GF-D8 (cell line): ENCODE measurements at places on chromosomes 5 and 9.

- no peak for DNase-seq
These were observed 81.6 kb upstream of the MRPS30 start for GRCh38 chr5:44727100-44727499.

DNA sequence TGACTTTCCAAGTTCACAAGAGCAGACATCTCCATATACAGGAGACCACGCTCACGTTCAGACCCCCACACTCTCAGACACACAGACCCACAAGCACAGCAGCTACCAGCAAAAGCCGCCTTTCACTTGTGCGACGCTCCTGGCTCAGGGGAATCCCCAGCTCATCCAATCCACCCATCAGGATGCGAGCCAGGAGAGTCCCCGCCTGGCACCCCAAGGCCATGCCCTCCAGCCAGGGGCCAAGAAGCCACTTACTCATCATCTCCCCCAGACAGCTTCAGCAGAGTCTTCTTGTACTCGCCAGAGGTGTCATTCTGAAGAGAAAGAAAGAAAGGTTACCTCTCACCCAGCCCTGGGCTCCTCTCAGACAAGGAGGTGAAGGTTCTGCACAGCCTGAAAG, 29.7 kb downstream of the ANXA6 start:
- DNase-seq, result no peak

DNA sequence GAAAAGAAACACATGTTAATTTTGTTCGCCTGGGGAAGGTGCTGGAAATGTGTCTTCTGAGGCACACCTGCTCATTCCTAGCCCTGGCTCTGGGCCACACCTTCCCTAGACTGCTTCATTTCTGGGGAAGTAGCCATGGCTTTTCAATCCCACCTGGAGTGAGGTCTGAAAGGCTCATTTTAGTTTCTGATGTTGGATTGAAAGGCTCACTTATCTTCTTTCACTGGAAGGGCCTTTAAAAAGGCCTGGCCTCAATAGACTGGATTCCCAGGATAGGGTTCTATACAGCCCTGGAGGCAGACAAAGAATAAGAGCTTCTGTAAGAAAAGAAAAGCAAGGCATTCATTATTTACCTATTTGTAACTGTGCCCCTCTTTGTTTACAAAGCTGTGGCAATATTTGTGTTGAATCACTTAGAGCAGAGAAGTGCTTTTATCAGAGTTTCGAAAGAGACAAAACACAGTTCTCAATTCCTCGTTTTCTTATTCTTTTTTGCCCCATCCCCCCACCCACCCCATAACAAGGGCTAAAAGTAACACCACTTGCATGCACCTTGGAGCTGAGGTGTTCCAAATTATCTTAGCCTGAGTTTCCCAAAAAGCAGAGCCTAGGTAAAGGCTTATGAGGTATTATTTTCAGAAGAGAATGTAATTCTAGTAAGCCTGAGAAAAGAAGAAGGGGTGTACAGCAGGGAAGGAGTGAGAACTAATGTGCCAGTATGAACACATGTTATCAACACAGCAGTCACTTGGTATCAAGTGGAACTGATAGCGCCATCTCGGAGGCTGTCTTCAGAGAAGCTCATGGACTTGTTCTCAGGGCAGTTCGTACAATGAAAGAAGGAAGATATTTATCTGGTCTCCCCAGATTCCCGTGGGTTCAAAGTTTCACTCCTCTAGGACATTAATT, 413.1 kb downstream of the KCTD16 start:
- DNase-seq, result no peak

DNA sequence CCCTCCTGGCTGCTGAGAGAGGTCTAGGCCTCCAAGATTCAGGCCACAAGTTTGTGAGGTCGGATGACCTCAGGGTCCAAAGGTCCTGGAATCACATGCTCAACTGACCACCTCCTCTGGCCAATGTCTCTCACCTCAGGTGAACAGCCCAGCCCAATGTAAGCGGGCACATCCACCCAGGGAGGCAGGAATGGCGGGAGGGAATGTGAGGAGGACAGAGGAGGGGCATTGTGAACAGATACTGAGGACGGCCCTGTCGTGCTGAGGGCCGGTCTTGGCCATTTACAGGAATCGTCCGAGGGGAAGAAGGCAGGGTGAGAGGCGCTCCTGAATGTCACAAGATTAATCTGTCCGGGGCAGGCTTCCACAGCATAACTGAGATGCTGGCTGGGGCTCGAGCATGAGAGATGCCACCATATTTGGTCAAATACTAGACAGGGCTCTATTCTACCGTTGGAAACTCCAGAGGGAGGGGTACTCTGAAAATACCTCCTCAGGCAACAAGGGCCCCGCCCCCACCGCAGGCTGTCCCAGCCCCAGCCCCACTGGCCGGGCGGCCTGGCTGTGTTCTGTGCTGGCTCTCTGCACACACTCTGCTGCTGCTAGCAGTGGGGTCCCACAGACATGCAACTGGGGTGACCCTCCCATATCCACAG, 1.5 kb upstream of the IL17B start:
- DNase-seq, result no peak

DNA sequence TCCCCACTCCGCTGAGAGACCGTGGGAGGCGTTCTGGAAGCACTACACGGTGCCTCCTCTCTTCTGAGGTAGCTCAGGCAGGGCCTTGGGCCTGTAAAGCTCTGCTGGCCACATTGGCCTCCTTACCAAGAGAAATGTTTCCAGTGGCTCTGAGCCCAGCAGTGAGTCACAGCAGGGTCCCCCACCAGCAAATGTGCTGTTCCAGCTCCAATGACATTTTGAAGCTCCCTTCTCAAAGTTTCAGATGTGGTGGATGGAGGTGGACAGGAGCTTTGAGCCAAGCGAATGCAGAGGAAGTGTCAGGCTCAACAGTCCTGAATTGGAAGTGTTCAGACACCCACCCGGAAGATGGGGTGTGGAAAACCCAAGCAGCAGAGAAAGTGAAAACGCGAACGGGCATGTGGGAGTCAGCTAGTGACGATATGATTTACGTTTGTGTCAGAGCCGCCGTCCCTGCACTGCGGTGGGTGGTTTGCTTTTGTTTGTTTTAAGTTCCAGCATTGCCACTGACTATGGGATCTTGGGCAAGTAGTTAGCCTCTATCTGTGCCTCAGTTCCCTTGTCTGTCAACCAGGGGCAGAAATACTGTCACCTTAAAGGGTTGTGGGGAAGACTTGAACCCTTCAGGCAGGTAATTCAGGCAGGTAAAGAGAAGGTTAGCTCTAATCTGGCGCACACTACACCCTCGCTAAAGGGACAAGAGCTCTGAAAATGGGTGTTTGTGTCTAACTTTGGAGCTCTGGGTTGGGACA, 38.2 kb downstream of the C5orf15 start:
- DNase-seq, result no peak

DNA sequence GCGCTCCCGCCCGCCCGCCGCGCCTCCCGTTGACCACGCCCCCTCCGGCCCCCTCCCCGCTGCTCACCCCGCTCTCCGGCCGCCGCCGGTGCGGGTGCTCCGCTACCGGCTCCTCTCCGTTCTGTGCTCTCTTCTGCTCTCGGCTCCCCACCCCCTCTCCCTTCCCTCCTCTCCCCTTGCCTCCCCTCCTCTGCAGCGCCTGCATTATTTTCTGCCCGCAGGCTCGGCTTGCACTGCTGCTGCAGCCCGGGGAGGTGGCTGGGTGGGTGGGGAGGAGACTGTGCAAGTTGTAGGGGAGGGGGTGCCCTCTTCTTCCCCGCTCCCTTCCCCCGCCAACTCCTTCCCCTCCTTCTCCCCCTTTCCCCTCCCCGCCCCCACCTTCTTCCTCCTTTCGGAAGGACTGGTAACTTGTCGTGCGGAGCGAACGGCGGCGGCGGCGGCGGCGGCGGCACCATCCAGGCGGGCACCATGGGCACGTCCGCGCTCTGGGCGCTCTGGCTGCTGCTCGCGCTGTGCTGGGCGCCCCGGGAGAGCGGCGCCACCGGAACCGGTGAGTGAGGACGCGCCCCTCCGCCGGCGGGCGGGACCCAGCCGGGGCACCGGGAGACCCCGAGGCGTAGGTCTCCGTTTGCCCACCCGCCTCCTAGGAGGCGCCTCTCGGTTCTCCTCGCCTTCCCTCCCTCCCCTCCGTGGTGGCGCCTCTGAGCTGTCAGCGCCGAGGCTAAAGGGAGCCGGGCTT, at the start of gene VLDLR:
TSS of gene VLDLR (plus strand) at position 66 of the 739 bp plus-strand sequence. CDS start at position 469, 403 bp downstream.
- DNase-seq, result no peak

DNA sequence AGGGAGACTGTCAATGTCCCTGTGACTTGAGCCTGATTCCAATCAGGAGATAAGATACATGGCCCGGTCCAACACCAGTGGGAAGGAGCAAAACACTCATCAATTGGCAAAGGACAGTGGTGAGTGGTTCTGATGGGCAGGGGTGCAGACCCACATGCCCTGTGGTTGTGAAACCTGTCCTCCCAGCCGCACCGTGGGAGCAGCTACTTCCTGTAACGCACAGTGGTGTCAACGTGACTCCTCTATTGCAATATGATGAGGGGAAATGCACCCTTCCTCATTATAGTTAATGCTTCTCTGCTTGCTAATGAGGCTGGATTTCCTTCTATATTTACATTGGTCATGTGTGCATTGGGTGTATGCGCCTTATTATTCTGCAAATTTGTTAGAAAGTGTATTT, 223.0 kb downstream of the IRX1 start:
- DNase-seq, result no peak

DNA sequence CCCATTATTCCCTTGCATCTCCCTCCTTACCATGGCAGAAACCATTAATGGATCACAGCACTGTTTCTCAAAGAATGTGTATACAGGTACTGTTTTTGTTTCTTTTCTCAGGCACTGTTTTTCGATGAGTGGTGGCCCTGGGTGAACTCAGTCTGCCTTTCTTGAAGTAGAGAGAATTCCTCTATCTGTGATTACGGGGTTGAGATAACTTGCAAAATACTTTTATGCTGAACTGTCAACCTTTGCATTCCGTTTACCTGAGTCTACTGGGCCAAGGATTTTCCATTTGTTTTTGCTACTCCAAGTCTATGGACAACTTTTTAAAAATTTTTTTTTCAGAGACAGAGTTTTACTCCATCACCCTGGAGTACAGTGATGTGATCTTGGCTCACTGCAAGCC, 82.7 kb upstream of the CLINT1 start:
- no peak for DNase-seq

GRCh38 chr9:98567540-98568233, 141.0 kb downstream of the GABBR2 start:
- no peak for DNase-seq

GRCh38 chr9:4442806-4443205, 47.5 kb upstream of the SLC1A1 start:
- DNase-seq, result no peak

DNA sequence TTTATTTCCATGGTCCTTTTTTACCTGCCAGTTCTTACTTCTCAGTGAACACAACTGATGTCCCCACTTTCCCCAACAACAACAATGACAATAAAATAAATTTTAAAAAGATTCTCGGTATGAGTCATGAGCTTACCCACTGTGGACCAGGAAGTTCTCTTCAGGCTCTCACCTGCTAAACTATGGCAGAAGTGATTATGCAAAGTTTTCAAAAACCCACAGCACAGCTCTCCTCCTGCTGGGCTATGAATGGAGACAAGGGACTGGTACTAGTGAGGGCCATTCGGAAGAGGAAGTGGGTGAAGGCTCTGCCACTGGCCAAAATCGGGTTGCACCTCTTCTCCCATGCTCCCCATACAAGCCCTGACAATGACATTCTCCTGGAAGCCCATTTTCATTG, 429.4 kb downstream of the PIK3R1 start:
- no peak for DNase-seq

- no peak for DNase-seq
These were observed 16.7 kb downstream of the CDKN2AIPNL start for GRCh38 chr5:134394932-134395331.

- no peak for DNase-seq
These were observed 154.9 kb upstream of the VLDLR start for GRCh38 chr9:2466703-2467102.
